Lung (tissue), 17 donors: ENCODE measurements at places on chromosomes 2 and 18. TPM values are rescaled to one million over a fixed set of nuclear protein-coding genes. Genes with fewer than 3 reads are reported as not detected.

DNA sequence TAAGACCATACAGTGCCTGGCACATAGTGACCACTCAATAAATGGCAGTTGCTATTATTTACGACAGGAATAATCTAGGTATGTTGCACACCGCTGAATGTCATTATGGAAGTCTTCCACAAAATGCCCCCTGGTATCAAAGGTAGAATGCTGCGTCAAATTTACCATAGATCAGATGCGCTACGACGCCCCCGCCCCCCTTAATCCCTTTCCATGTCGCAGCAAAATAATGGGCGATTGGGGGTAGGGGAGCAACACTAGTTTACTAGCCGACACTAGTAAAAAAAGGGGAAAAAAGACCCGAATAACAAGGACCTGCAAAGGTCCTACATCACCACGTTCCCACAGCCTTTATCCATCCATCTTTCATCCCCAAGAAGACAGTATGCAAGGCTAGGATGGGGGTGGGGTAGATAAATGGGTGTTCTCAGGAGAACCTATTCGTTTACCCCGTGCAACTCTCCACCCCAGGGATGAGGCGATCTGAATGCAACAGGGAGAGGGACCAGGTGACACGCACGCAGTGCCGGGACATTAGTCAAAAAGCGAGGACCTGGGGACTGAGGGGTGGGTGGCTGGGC is 455 bp downstream of the PREPL start:
- peak; percentile 66 for DNase-seq

DNA sequence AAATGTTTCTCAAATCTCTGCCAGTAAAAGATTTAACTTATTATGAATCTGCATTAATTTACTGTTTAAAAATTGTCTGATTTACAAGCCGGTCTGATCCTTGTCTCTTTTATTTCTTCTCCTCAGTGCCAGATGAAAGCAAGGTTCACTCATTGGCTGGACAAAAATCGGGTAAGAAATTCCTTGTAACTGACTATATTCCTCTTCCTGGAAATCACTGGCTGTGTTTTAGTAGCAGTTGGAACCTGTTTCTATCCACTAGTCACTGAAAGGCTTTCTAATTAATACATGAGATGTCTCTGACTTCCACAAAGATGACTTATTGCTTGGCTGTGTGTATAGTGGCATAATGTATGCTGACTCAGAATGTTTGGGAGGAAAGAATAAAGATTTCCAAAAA is 436.6 kb upstream of the NRP2 start:
- DNase-seq, result no peak

DNA sequence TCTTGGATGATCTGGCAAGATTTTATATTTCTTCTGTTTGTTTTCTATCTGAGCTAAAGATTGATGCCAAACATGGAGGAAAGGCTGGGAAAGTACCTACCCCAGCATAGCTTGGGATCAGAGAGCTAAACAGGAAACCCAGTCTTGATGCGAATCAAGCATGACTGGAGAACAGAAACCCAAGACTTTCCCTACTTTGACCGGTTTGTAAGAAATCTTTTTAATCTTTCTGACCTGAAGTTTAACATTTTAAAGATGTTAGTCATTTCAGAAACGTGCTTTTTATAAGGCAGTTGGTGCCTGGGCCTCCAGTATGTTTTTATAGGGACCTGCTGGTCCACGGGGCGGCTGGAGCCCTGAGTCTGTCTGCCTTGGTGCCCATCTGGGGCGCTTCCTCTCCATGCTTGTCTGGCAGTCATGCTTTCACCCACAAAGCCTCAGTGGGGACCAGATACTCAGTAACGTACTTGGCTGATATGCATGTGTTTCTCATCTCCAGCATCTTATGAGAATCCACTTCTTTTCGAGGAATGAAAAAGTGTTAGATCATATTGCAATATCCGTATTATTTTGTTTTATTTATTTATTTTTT is 266.5 kb downstream of the PTGR3 start:
- DNase-seq, result no peak

GRCh38 chr18:46480226-46480625 is 176.8 kb downstream of the LOXHD1 start:
- DNase-seq, result peak; percentile 85

DNA sequence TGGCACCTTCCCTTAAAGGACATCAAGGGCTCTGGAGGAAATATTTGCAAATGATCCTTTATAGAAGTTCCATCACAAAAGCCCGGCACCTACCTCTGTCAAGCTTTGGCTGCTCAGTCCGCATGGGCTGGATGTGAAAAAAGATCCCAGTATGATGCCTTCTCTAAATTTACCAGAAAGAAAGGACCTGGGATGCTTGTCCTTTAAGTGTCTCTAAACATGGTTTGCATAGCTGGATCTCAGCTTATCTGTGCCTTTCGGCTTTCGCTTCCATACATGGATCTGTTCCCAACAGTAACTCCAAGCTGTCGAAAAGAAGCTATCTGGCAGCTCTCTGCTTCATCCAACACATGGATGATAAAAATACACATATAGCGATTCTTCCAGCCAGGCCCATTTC is 60.4 kb upstream of the SLC8A1 start:
- DNase-seq, result peak; percentile 84

Gene UGT1A4
- total RNA-seq, result not detected

Gene SERPINB12
- not detected for total RNA-seq

Gene MLPH
- total RNA-seq, result 295 TPM
